Vein endothelial cell (primary cell): ENCODE measurements at places on chromosomes 13 and 19. TPM values are rescaled to one million over a fixed set of nuclear protein-coding genes. Genes with fewer than 3 reads are reported as not detected.

Gene TLE6
- total RNA-seq, result 1.1 and 1.6 TPM in 2 replicates

Gene TGFB1
- total RNA-seq, result 37.7 and 72.5 TPM in 2 replicates

Gene ZNF587
- 30.1 and 46.1 TPM in 2 replicates for total RNA-seq

Gene ASF1B
- total RNA-seq, result 11.4 and 20.4 TPM in 2 replicates

Gene MBD3
- 101 and 111 TPM in 2 replicates for total RNA-seq

Gene ZNF844
- 1.6 and 4.2 TPM in 2 replicates for total RNA-seq

Gene SHFL
- total RNA-seq, result 18.9 and 21.2 TPM in 2 replicates

Gene LILRB4
- total RNA-seq, result not detected in 2 replicates

Gene NBEA
- 1.7 and 2.6 TPM in 2 replicates for total RNA-seq

Gene COL5A3
- total RNA-seq, result 0.67 TPM in 1 of 2 replicates, not detected in the other

Gene UHRF1
- 19.3 and 32.4 TPM in 2 replicates for total RNA-seq

Gene HOMER3
- total RNA-seq, result 163 and 165 TPM in 2 replicates

Gene MCEMP1
- not detected in 2 replicates for total RNA-seq

Gene KLK2
- total RNA-seq, result not detected in 2 replicates

Gene FGF14
- not detected in 2 replicates for total RNA-seq

Gene DPP9
- total RNA-seq, result 52.9 and 68.2 TPM in 2 replicates

Gene PPP1R37
- total RNA-seq, result 37.4 and 50.3 TPM in 2 replicates

Gene GNG7
- 0.48 and 0.98 TPM in 2 replicates for total RNA-seq

Gene SPRED3
- 7.0 and 9.1 TPM in 2 replicates for total RNA-seq

Gene EHD2
- 150 and 171 TPM in 2 replicates for total RNA-seq

Gene IGSF23
- total RNA-seq, result 0.29 and 0.65 TPM in 2 replicates

Gene CBY2
- total RNA-seq, result not detected in 2 replicates

Gene CYSLTR2
- 0.10 and 0.33 TPM in 2 replicates for total RNA-seq

Gene PRR12
- 5.3 and 5.9 TPM in 2 replicates for total RNA-seq

Gene RNF225
- total RNA-seq, result 0.33 and 0.67 TPM in 2 replicates

Gene SLC25A41
- total RNA-seq, result 0.33 TPM in 1 of 2 replicates, not detected in the other

Gene ZNF667
- 2.6 and 3.6 TPM in 2 replicates for total RNA-seq

Gene MAMSTR
- total RNA-seq, result 0.33 and 0.38 TPM in 2 replicates

Gene LRG1
- total RNA-seq, result 0.65 and 0.86 TPM in 2 replicates

Gene SERPINE3
- total RNA-seq, result under 0.01 TPM in 1 of 2 replicates, not detected in the other

Gene UBAC2
- total RNA-seq, result 30.7 and 40.2 TPM in 2 replicates

Gene C3
- total RNA-seq, result under 0.01 and 0.57 TPM in 2 replicates

Gene ADGRE3
- not detected in 2 replicates for total RNA-seq

Gene C1QTNF9B
- total RNA-seq, result not detected in 2 replicates

Gene POU4F1
- 0.19 and 0.98 TPM in 2 replicates for total RNA-seq

Gene RNF17
- total RNA-seq, result not detected in 2 replicates

Gene CCDC122
- 2.9 and 7.0 TPM in 2 replicates for total RNA-seq

Gene MIR17HG
- total RNA-seq, result 7.5 and 11.9 TPM in 2 replicates

Gene SPATA13
- 18.3 and 26.7 TPM in 2 replicates for total RNA-seq

Gene CALR3
- total RNA-seq, result not detected in 2 replicates

Gene CATSPERD
- not detected in 2 replicates for total RNA-seq
